ENCODE measurements at places on chromosomes 2 and 18.

- DNase-seq: peak; percentile 49
These were observed 66.8 kb upstream of the ASAP2 start for GRCh38 chr2:9139491-9140443.

GRCh38 chr2:63743982-63744966, 97.4 kb upstream of the UGP2 start:
- peak; percentile 5 for DNase-seq

- peak; percentile 29 for DNase-seq
These were observed 266.2 kb downstream of the FBXO15 start for GRCh38 chr18:73881396-73881917.

- DNase-seq: no peak
These were observed 27.0 kb upstream of the CCDC93 start for GRCh38 chr2:118040891-118041290.

GRCh38 chr2:241272303-241273209, 42.9 kb downstream of the HDLBP start:
- DNase-seq: peak; percentile 82

GRCh38 chr2:12119841-12120240, 373.4 kb downstream of the LPIN1 start:
- peak; percentile 48 for DNase-seq

DNA sequence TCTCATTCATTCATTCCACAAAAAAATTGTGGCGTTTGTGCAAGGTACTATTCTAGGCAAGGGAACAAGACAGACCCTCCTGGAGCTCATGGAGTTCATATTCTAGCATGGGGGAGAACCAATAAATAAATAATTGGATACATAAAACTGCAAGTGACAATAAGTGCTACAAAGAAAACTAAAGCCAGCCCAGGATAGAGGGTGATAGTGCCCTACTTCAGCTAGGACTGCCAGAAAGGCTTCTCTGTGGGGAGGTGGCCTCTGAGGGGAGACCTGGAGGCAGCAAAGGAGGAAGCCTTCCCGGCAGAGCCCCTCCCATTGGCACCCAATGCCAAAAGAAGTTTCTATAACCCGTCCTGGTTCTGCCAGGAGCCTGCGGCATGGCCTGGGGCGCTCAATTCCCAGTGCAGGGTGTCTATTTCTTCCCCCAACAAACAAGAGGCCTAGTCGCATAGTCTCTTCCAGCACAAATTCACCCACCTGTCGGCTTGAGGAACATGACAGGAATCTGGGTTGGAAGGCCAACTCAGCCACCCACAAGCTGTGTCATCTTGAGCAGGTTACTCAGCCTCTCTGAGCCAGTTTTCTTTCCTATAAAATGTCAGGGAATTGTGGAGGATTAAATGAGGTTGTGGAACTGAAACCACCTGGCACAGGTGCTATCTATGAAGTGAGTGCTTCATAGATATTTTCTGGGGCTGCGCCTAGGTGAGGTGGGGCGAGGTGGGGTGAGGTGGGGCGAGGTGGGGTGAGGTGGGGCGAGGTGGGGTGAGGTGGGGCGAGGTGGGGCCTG, 94.3 kb downstream of the ZFP36L2 start:
- DNase-seq: no peak

- DNase-seq: peak; percentile 81
These were observed 429.2 kb downstream of the TNS1 start for GRCh38 chr2:217573571-217573970.

DNA sequence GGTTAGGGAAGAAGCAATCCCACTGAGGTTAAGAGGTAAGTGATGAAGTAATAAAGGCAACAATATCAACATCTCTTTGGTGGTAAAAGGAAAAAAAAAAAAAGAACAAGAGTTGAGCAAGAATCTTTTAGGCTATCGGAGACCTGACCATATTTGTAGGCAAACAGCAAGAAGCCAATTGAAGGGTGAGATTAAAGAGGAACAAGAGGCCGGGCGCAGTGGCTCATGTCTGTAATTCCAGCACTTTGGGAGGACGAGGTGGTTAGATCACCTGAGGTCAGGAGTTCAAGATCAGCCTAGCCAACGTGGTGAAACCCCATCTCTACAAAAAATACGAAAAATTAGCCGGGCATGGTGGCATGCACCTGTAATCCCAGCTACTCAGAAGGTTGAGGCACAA, 11.3 kb downstream of the VPS54 start:
- DNase-seq: no peak

DNA sequence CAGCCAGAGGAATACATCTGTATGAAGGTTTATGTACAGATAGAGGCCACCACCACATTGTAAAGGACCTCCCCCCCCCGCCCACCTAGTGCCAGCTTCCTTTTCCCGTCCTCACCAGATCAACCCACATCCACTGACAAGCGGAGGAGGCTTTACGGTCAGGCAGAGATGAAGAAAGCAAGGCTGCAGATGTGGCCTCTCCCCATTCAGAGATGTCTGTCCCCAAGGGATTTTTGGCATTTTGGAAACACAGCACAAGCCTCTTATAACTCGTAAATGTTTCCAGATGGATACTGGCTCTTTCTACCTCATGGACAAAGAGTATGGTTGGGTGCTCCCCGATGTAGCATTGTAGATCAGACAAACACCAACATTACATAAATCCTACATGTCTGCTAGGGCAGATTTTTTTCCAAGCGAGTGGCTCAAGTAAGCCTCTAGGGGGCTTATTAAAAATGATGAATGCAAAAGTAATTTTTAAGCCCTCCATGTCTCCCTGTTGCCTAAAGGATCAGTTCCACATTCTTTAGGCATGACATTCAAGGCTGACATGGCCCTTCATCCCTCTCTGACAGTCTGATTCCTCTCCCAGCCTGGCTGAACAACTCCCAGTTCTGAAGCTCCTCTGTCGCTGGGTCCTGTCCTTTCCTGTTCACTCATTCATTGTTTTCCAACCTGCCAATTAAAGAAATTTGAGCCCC, 11.7 kb downstream of the VIT start:
- peak; percentile 93 for DNase-seq

DNA sequence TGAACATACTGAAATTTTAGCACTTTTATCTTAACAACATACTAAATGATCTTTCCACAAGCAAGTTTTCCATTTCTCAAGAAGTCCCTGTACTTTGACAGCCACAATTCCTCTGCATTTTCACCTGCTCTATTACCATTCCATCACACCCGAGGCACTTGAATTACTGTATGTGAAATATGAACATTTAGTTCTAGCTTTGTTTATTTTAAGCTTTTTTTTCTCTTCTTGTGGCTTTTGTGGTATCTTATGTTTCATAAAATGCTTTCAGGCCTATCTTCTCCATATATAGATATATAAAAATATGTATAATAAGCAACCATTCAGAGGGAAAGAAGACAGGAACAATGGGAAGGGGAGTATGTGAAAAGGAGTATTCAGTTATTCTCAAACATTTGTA, 693.9 kb downstream of the SATB2 start:
- DNase-seq: no peak

GRCh38 chr2:219335373-219335786, 2.8 kb upstream of the RESP18 start:
- no peak for DNase-seq

DNA sequence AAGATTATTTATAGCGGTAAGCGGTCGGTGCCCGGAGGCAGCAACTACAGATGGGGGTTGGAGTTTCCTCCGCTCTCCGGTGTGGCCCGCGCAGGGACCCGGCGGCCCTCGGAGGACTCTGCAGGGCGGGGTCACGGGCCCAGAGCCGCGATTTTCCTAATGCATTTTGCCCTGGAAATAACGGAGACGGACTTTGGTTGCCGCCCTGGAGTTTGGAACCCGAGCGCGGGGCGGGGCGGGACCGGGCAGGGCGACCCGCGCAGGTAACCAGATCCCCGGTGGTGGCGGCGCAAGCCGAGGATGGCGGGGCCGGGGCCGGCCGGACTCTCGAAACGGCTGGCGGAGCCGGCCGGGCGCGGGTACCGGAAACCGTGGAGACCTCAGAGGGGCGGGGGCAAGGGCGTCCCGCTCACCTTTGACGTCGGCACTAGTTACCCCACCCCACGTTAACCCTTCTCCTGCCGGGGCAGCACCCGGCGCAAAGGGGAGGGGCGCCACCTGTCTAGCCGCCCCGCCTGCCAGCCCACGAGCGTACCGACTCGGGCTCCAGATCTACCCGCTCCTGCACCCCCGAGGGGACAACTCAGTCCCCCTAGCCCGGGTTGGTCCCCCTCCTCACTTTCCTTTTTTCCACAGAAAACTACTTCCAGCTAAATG, 2.9 kb downstream of the CYP26B1 start:
- DNase-seq: no peak

DNA sequence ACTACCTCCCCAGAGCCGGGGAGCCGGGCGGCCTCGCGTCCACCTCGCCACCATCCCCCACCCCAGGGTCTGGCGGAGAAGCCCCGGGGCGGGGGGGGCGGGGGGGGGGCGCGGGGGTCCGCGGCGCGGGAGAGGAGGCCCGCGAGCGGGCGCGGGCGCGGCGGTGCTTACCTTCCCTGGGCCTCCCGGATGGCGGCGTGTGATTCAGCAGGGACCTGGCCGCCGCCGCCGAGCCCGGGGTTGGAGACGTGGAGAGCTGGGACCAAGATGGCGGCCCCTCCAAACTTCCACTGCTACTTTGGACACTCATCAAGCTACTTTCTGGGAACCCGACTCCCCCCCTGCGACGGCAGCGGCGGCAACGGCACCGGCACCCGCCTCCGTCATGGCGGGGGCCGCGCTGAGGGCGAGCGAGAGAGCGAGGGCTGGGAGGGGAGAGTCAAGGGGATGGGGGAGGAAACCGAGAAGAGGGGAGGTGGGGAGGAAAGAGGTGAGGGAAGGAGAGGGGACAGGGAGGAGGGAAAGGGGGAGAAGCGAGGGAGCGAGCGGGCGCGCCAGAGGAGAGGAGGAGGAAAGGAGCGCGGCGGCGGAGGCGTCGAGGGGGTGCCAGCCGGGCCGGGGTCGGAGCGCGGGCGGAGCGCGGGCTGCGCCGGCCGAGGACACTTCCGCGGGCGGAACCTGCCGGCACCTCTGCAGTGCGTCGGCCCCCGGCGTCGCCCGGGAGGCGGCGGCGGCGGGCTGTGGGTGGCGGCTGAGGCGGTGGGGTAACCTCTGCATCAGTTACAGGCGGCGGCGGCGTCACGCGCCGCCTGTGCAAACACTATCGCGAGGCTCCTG, at the start of gene TLK1:
TSS of gene TLK1 (minus strand) at position 775 of the 837 bp plus-strand sequence. CDS start at position 310, 465 bp downstream.
- DNase-seq: peak; percentile 69

- DNase-seq: peak; percentile 34
These were observed 37.0 kb upstream of the TMEM18 start for GRCh38 chr2:714005-714741.

DNA sequence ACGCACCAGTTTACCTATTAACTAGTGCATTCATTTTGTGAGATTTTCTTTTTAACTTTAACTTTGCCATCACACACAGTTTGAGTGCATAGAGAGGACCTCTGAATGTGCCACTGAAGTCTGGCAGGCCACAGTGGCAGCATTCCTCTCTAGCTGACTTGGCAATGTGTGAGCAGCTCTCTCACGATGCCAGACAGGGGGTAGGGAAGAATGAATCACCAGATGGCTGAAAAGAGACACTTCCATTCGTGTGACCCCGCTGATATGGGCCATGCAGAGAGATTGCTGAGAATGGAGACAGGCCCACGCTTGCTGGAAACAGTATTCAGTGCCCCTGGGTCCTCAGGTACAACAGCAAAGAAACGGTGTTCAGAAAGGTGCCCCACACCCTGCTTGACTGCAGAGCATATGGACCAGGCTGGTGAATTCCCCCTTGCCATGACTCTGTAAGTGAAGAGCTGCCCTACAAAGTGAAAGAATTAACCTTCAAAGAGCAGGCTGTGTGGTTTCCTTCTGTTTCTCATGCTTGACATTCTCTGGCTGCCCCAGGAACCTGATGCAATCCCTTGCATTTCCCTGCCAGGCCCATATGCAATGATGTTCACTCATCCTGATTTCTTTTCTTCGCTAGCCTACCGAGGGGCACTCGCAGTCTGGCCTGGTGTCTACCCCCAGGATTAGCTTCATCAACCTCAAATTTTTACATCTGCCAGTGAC, 236.1 kb downstream of the CDH20 start:
- DNase-seq: peak; percentile 92

DNA sequence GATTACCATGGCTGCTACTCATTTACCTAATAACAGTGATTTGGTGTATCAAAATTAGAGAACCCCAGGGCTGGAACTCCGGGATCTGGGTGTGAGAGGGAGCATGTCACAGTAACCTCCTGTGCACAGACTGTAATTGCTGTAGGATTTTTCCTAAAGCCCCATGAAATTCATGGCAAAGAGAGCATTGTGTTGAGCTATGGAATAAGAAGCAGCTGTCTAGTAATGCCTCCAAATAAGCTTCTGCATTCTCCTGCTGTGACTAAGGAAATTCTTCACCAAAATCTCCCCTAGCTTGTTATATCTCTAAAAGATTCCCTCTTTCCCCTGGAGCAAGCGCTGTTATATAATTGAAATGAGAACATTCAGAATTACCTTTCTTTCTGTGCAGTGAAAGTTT, 158.1 kb upstream of the SPATS2L start:
- peak; percentile 31 for DNase-seq

GRCh38 chr2:104658144-104658835, 195.6 kb upstream of the POU3F3 start:
- DNase-seq: no peak

GRCh38 chr2:240785424-240786335, 34.3 kb downstream of the KIF1A start:
- no peak for DNase-seq

DNA sequence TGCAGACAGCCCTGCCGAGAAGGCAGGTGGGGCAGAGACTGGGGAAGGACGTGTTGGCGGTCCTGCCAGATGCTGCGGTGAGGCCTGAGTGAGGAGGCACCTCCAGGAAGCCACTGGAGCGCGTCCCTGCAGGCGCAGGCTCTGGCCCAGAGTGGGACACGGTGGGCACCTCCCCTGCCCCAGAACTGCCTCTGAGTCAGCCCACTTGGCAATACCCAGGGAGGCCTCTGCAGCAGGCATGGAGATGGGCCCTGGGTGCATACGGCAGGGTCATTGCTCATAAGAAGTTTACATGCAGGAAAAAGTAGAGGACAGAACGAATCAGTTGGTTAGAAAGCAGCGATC, 195.9 kb downstream of the TFCP2L1 start:
- no peak for DNase-seq

- no peak for DNase-seq
These were observed 56.5 kb upstream of the ERBB4 start for GRCh38 chr2:212595036-212595654.

GRCh38 chr2:241275504-241275903, 40.0 kb downstream of the HDLBP start:
- DNase-seq: no peak

GRCh38 chr2:79799729-79800128, 286.9 kb downstream of the CTNNA2 start:
- no peak for DNase-seq

GRCh38 chr2:10467401-10467800, 19.3 kb upstream of the ODC1 start:
- DNase-seq: no peak

GRCh38 chr2:24237313-24237712, 62.5 kb downstream of the FAM228A start:
- no peak for DNase-seq

All from fibroblast of skin of abdomen (primary cell).